Uterus (tissue), 4 donors: ENCODE measurements at places on chromosomes 4 and X. TPM values are rescaled to one million over a fixed set of nuclear protein-coding genes. Genes with fewer than 3 reads are reported as not detected.

The RENBP gene
- total RNA-seq = 2.8 TPM

The FAT1 gene
- total RNA-seq = 11.5 TPM

The TCEAL5 gene
- 5.4 TPM for total RNA-seq

The SULT1E1 gene
- not detected for total RNA-seq

The CHRNA9 gene
- total RNA-seq = not detected

The MAGEA4 gene
- not detected for total RNA-seq

The C4orf51 gene
- total RNA-seq = not detected

The EPGN gene
- not detected for total RNA-seq

The ALAS2 gene
- not detected for total RNA-seq

The UGT2A1 gene
- not detected for total RNA-seq

The TCEAL9 gene
- total RNA-seq = 95.6 TPM
